Stimulated activated CD4-positive, alpha-beta T cell treated with anti-CD3 and anti-CD28 coated beads, Interleukin-4, amount 100 ng/mL, for 4 hours (primary cell): ENCODE measurements at places on chromosomes 2 and 18.

- DNase-seq = no peak
Measured at GRCh38 chr18:62717169-62717924, 2.0 kb downstream of the PHLPP1 start.

DNA sequence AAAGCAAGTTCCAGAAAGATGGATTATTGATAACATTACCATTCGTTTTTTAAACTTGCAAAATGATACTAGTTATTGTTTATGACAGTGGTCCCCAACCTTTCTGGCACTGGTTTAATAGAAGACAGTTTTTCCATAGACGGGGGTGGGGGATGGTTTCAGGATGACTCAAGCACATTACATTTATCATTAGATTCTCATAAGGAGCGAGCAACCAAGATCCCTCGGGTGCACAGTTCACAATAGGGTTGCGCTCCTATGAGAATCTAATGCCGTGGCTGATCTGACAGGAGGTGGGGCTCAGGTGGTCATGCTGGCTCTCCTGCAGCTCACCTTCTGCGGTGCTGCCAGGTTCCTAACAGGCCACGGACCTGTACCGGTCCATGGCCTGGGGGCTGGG lies 86.2 kb downstream of the BCL2 start:
- DNase-seq = peak; percentile 63

GRCh38 chr2:119233326-119234020 lies 9.8 kb downstream of the STEAP3 start:
- no peak for DNase-seq

- no peak for DNase-seq
Measured at GRCh38 chr2:72998234-72998651, 73.3 kb downstream of the SFXN5 start.

DNA sequence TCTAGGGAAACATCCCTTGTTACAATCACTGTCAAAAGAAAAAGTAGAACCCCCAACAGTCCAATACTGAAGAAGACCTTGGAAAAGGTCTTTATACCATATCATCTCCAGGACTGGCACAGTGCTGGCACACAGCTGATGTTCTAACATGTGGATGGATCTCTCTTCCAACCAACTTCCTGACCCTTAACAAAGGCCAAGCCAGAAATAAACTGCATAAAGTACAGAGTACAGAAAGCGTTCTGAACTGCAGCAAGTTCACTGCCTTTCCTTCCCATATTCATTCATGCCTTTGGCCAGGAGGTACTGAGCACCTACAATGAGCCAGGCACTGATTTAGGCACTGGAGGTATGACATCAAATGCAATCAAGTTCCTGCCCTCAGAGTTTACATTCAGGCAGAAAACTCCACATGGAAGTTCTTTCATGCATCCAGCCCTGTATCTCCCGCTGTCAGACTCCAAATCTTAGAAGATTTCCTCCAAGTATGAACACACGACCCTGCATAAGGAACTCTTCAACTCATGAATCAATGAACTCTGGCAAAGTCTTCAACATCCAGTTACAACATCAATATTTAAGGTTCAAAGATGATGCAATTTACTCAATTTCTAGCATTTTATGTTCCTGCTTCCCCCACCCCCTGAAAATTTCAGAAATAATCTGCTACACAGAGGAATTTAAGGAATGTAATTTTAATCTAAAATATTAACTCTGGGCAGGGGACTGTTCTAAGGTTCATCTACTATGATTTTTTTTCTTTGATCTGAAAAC lies 33.8 kb downstream of the ACVR1 start:
- no peak for DNase-seq

- no peak for DNase-seq
Measured at GRCh38 chr2:148704247-148704646, 59.7 kb downstream of the EPC2 start.

- no peak for DNase-seq
Measured at GRCh38 chr2:179594268-179595112, 266.9 kb downstream of the ZNF385B start.

GRCh38 chr18:24388957-24389356 lies 8.7 kb downstream of the OSBPL1A start:
- no peak for DNase-seq

DNA sequence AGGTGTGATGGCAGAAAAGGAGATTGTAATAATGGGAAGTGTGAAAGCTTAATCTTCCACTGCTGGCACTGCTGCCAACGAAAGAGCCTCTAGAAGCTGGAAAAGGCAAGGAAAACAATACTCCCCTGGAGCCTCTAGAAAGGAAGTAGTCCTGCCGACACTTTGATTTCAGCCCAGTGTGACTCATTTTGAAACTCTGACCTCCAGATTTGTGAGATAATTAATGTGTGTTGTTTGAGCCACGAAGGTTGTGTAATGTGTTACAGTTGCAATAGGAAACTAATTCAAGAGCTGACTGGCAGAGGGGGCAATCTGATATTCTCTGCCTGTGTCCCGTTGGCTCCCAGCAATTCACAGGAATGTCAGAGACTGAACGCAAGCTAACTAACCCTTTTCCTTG lies 219.2 kb upstream of the UBE2E3 start:
- no peak for DNase-seq

DNA sequence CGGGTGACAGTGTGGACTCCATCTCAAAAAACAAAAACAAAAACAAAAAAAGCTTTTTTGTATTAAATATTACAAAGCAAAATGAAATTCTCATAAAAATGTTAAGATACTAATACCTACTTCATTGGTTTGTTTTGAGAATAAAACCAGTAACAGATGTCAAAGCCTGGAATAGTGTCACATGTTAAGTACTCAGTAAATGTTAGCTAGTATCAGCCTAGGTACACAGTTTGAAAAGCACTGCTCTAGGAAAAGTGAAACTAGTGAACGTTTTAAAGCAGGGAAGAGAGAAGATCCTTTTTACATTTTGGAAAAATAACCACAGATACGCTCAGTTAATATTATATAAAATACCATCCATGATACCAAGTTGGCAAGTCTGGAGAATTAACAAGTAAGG lies 37.1 kb upstream of the ADAM17 start:
- no peak for DNase-seq

DNA sequence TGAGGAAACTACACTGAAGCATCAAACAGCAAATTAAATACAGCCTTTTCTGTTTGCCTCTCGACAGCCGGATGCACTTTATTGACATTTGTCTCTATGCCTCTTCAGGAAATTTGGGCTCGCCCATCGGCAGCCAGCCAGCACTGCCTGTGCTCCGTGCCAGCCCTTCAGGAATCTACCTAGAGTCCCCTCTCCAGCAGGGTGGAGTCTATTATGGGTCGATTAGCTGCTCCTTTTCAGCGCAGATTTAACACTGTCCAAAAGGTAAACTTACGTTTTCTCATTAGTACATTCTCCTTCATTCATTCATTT lies 91.5 kb downstream of the MYCN start:
- DNase-seq = no peak

DNA sequence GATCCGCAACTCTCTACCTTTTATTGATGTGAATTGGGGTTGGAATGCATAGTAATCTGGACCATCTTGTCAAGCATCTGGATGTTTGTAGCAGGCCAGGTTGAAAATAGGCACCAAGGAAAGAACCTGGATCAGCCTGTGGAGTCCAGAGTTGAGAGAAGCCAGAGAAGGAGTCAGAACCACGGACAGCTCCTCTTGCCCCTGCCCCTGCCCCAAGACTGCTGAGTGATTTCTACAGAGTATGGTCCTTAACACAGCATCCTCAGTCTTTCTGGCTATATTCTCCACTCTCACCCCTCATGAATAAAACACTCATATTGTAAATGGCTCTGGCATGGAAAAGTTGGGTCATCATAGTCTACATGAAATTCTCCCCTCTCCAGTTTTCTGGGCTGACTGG lies 154.6 kb downstream of the LOXHD1 start:
- DNase-seq = no peak

- no peak for DNase-seq
Measured at GRCh38 chr2:9282128-9283112, 75.8 kb downstream of the ASAP2 start.

- DNase-seq = no peak
Measured at GRCh38 chr2:216416571-216417307, 4.5 kb downstream of the SMARCAL1 start.

DNA sequence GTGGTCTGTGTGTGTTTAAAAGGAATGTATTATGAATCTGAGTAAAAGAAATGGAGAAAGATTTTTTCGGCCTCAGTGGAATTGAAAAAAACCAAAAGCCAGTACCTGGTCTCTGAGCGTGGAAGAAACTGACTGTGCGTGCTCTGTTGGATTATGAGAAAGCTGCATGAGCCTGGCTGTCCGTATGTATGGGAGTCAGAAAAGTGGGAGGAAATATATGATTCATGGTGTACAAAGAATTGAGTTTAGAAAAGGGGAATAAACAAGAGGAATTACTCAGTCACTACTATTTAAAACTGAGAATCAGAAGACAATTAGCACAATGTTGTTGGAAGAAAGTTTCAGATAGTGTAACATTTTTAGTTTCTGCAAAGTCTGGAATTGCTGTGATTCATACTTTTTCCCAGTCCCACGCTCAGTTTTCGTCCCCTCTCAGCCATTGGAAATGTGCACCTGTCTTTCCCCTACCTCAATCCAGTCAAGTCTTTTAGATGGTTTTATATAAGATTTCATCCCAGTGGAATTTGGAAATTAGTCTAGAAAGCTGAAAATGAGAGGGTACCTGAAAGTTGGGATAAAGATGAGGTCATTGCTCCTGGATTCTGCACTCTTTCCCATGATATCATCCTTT lies 66.4 kb upstream of the CHMP1B start:
- no peak for DNase-seq

DNA sequence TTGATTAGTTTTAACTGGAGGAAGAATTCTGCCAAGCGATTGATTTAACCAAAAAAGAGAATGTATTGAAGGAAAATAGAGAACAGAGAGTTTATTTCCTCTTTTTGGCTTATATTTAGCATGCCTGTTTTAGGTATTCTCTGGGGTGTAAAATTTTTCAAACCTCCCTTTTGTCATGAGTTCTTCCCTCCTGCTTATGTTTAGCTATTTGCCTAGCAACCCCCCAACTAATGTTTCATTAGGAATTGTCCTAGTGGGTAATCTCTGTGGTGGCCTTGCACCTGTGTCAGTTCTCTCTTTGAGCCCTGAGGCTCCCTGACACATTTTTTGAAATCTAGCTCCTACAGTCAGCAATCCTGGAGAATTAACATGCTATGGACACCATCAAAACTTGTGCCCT lies 12.5 kb upstream of the REG1B start:
- DNase-seq = no peak

DNA sequence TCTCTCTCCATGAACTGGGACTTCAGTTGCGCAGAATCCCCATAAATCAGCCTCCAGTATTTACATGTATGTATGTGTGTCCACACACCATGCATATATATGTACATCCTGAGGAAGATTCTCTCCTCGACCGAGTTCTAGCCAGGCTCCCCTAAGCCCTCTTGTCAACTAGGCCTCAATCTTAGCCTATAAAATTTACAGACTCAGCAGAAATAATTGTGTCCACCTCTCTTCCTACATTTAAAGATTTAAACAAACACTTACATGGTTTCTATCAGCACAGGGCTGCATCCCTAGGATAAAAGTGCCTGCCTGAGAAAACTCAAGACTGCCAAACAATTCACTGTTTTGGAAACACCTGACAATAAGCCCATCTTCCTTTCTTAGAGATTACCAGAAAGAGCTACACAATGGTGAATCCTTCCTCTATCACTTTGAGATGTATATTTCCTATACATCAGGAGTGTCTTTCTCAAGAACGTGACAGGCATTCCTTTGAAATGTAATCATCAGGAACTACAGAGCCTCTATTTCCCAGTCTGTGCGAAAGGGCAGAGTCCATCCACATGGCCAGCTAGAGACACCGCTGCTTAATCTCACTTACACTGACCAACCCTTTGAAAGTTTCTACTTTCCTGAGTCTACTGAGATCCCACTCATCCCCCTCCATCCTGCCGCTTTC lies 39.5 kb downstream of the ZNF519 start:
- DNase-seq = no peak

GRCh38 chr2:178912416-178913048 lies 105.3 kb upstream of the TTN start:
- no peak for DNase-seq

DNA sequence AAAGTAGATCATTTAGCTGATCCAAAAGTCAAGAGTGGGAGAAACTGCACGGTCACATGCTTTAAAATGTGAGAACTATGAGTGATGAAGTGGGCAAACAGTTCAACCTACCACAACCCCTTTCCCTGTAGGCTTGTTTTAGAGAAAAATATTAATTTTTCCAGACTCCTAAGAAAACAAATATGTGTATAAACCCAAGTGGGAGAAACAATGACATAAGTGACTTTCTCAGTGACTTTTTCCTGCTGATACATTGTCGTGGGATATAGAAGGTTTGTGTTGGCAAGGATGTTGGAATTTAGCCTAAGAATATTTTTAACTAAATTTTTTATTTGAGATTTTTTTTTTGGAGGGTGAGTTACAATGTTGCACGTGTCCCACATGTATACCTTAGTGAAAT lies 321.7 kb downstream of the FIGN start:
- no peak for DNase-seq

GRCh38 chr2:197196541-197197180 lies 113.9 kb downstream of the ANKRD44 start:
- DNase-seq = no peak

DNA sequence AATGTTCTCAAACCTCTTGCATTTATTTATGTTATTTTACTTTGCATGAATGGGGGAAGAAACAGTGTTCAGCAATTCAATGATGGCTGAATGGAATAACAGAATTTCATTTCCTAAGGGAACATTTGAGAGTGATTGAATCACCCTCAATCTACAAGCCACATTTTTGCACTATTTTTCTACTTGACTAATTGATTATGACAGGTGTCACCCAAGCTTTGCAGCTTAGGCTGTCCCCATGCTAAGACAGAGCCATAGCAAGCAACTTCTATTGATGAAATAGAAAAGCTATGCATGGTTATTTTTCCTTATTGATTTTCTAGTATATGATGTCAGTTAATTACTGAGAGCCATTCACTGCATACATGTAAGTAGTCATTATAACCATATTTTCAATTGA lies 795.7 kb downstream of the DCC start:
- DNase-seq = no peak

- no peak for DNase-seq
Measured at GRCh38 chr2:199861132-199861774, 10.3 kb upstream of the FTCDNL1 start.

- DNase-seq = no peak
Measured at GRCh38 chr18:78558948-78559347, 420.7 kb upstream of the SALL3 start.

DNA sequence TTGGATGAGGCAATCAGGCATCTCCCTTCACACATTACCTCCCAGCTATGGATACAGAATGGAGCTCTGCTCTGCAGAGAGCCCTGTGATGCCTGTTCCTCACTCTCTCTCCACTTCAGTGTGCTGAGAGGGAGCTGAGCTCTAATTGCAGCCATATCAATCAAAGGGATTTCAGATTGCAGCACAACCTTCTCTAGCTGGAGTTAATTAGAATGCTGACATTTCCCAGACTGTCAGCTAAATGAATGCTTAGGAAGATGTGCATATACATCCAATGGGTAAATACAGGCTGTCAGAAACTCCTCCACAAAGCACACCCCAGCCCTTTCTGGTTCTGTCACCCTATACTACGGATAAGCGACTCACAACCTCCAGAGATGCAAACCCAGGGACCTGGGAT lies 402.6 kb downstream of the EIPR1 start:
- DNase-seq = no peak
